ENCODE measurements at places on chromosomes 3 and 15.

DNA sequence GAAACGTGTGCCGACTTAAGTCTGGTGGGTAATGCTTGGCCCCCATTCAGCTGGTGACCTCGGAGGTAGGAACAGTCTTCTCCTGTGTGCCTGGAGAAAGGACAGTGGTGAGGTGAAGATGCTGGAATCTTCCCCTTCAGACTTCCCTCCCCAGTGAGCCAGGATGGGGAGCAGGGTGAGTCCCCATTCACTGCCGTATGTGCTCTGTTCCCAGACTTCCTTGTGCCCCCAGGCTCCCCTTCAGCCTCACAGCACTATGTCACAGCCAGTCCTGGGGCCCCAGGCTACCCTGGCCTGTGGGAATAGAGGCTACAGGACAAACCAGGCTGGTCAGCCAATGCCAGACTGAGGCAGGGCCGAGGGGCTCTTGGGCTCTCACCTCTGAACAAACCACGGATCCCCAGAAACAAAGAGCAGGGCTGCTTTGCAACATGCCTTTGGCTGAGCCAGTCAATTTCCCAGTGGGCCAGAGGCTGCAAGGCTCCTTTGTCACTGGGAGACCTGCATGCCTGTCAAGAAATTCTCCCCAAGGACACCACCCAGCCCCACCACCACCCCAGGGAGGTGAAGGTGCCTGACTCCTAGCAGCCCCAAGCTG, 31.8 kb upstream of the HHATL start:
- DNase-seq = no peak

DNA sequence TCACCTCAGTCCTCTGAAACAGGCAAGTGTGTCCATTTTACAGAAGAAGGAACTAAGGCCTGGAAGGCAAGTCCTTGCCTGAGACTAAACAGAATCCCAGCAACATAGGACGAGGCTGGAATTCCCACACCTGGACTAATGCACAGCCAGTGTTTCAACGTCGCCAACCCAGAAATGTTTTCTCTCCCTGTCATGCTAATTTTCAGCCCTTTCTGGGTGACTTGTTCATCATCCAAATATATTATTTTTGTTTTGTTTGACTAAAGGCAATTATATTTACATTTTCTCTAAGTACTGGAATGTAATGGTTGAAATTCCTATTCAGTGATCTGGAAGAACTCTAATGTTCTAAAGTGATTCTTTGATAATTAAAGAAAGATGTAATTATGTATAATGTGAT, 51.8 kb downstream of the BTD start:
- DNase-seq = no peak

DNA sequence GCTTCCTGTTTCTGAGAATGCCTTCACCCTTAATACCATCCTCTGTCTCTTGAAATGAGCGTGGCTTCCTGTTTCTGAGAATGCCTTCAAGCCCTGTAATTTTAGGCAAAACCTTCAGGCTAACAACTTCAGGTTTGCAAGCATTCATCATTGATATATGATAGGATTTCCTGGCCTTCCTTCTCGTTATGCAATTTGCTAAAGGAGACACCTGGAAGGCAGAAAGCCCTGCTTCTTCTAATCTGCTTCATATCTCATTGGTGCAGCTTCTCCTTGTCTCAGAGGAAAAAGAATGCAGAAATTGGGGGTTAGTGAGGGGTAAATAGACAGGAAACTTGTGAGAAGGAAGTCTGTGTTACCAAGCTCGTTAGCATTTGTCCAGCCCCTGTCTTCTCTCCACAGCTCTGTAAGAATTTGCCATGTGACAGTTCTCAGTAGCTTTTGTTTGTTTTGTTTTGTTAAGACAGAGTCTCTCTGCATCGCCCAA, 7.3 kb downstream of the ARL6IP5 start:
- DNase-seq = no peak

DNA sequence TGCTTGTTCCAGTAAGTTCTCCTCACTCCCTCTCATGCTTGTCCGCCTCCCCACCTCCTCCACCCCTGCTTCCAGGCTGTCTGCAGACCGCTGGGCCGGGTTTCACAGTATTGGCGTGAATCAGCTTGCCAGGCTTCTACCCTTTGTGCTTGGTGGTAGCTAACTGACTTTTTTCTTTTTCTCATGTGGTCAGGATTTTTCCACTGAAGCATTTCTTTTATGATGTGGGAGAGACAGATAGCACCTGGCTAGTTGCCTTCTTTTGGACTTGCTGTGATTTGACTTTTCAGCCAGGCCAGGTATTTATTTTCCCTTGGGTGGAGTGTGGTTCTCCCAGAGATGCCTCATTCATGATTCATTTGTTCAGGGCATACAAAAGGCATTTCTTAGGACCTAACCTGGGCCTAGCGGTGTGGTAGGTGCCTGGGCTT, 60.6 kb downstream of the ST6GAL1 start:
- DNase-seq = no peak

- DNase-seq = no peak
Observed at GRCh38 chr3:169241991-169242707, 421.4 kb downstream of the MECOM start.

DNA sequence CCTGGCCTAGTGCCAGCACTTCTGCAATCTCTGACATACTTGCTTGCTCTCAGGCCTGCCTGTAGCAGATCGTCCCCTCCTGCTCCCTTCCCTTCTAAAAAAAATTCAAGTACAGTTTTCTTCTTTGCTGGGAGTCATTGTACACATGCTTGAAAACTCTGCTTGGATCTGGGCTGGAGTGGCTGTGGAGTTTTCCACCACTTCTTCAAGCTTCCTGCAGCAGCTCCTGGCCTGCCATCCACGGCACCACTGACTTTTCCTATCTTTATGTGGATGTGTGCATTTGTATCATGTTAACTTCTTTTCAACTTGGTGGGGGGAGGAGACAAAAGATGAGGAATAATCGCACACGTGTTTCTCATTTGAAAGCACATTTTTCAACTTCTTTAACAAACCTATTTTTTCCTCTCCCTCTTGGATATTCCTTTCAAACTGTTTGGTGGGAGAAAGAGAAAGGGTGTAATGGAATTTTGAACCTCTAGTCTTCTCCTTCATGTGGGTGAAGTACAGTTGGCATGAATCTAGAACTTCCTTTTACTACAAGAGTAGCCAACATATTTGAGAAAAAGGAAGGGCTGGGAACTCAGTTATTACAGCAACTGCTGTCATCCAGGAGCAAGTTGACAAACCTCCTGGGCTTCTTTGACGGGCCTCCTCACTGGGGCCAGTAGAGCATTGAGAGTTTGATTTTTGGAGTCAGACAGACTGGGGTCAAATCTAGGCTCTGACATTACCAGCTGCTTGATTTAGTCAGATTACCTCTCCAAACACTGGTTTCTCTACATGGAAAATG, 61.2 kb upstream of the LRTM1 start:
- DNase-seq = no peak

- DNase-seq = no peak
Observed at GRCh38 chr3:156371701-156372100, 183.2 kb downstream of the SSR3 start.

DNA sequence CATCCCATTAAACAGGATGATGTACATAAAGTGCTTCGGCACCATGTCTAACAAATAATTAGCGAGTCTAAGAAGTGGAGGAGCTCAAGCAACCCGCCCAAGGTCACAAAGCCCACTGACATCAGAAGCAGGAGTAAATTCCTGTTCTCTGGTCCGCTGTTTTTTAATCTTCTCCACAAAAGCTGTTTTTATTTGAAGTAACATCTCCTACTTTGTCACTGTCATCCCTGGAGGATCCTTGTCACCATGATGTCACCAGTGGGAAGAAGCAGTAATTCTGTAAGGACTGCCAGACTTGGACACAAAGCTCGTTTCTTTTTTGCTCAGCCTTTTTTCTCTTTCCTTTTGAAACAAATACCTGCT, 216.2 kb downstream of the STT3B start:
- no peak for DNase-seq

GRCh38 chr3:113374078-113374477, 67.2 kb downstream of the CFAP44 start:
- DNase-seq = no peak

DNA sequence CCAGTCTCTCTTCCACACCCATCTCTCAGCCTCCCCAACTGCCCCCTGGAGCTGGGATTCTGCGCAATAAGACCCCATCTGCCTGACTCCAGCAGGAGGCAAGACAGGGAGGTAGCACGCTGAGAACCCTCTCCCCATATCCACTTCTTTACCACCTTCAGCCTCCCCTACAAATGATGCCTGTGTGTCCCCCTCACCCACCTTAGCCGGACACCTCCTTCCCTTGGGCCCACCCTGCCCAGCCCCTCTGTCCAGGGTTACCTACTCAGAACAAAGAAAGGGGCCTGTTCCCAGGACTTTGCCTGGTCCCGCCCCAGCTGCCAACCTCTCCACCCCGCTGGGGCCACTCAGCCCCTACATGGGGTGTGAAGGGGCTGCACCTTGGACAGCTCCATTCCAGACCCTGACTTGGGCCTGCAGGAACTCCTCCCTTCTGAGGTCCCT, 40.8 kb upstream of the ATP2B2 start:
- no peak for DNase-seq

DNA sequence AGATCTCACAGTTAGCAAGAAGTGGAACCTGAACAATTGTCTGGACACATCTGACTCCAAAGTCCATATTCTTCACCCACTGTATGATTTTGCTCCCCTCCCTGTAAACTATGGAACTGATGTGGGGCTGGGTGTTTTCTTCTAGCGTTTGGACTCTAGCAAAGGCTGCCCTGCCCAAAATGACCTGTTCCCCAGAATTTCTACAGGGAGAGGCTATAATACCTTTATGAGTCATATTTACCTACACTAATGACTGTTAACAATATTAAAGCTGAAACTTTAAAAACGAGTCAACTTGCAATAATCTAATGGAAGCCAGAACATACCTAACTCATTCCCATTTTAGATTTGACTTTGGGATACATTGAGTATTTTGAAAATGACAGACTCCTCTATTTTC, 531.2 kb upstream of the CFAP20DC start:
- DNase-seq = no peak

GRCh38 chr3:141686466-141687291, 51.4 kb upstream of the RNF7 start:
- no peak for DNase-seq

DNA sequence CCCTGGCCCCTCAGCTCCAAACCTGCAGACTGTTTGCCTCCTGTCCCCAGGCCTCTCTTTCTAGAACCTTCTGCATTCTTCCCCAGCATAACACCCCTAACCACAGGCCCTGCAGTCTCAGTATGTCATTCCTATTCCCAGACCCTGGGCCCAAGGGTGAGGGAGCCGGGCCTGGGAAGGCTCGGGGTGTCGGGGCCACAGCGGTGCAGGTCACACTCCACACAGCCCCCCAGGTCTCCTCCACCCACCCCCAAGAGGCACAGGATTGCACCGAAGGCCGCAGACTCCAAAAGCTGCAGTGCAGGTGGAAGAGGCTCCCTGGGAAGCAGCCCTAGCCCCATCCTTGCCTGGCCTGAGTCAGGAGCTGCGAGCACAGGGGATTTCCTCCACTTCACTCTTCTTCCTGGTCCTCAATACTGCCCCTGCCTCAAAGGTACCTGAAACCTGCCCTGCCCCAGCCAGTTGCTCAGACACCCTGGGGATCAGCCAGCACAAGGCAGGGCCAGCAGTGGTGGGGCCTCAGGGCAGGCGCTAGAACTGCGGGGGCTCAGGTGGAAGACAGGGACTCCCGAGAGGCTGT, 31.1 kb downstream of the TNK2 start:
- no peak for DNase-seq

GRCh38 chr3:182608832-182609231, 184.5 kb upstream of the ATP11B start:
- DNase-seq = no peak

DNA sequence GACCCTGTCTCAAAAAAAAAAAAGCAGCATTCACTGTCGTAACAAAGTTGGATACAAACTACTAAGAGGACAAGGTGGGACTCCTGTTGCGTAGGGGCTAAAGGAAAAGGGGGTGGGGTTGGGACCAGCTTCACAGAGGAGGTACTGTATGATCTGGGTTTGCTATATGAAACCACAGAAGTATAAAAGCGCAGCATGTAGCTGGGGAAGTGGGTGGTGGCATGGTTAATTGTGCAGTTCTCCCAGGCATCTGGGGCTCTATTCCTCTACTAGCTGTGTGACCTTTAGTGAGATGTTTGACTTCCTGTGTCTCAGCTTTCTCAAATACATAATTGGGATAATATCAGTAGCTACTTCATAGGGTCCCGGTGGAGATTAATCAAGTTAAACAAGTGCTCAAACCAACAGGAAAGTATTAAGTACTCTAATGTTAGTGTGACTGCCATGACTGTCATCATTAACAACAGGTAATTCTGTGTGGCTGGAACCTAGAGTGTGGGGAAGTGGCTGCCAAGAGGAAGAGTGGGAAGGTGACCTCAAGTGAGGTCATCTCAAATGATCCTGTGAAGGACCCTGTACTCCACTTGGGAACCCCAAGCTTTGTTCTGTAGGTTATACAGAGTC, 11.5 kb downstream of the PARP16 start:
- no peak for DNase-seq

GRCh38 chr3:55795746-55796145, 308.6 kb upstream of the WNT5A start:
- DNase-seq = no peak

- DNase-seq = no peak
Observed at GRCh38 chr15:68789534-68790241, 31.0 kb downstream of the ANP32A start.

DNA sequence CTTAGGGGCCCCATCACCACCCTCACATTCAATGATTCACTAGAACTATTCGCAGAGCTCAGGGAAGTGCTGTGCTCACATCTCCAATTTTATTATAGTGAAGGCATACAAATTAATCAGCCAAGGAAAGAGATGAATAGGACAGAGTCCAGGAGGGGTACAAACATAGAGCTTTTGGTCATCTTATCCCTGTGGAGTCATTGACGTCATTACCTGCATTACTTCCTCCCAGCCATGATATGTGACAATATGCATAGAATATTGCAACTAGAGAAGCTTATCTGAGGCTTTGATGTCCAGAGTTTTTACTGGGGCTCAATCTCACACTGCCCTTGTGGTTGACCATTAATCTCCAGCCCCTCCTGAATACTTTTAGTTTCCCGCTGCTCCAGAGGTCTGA, 1.5 kb downstream of the IQCH start:
- DNase-seq = no peak

- DNase-seq = no peak
Observed at GRCh38 chr15:37898362-37898761, 36.1 kb upstream of the TMCO5A start.

DNA sequence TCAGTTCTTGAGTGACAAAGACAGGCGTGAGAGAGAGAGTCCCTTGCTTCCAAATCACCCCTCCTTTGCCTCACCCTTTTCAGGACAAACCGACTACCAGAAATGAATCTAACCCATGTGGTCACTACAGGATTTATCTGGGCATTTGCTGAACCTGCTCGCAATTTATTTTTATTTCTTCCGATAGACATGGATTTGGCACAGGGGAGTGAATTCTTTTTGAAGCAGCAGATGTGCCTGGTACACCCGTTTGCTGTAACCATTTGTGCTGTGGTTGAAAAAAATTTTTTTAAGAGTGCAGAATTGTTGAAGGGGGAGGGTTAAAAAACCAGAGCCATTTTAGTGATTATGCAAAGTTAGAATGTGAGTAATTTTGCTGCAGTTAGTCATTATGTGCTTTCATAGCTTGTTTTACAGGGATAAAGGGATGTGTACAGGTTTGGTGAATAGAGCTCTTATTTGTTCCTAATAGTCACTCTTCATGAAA, 442.0 kb downstream of the LPP start:
- DNase-seq = no peak

Data from GM18507 (cell line).